Stimulated activated memory B cell treated with anti-CD40 and anti-IgM and Interleukin-4, amounts not matched to agents 10 μg/mL and 1 μg/mL and 100 μg/mL, for 72 hours (primary cell): ENCODE measurements at places on chromosomes 2 and 18.

DNA sequence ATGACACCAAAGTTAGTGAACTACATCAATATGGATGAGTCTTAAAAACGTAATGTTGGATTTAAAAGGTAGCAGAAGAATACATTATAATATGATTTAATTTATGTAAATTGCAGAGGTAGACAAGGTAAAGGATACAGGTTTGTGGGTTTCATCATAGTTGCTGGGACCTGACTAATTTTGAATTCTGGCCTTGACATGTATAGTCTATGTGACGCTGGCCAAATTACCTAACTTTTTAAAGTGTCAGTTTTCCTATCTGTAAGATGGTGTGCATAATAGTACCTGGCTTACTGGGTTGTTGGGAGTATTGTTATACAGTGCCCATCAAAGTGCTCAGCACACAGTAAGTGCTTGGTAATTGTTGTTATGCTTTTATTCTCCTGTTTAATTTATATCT, 34.5 kb downstream of the GALNT1 start:
- no peak for ATAC-seq

- no peak for ATAC-seq
Observed at GRCh38 chr2:215415820-215416577, 19.9 kb downstream of the FN1 start.

- no peak for ATAC-seq
Observed at GRCh38 chr2:174965992-174966744, 39.0 kb downstream of the CHN1 start.

DNA sequence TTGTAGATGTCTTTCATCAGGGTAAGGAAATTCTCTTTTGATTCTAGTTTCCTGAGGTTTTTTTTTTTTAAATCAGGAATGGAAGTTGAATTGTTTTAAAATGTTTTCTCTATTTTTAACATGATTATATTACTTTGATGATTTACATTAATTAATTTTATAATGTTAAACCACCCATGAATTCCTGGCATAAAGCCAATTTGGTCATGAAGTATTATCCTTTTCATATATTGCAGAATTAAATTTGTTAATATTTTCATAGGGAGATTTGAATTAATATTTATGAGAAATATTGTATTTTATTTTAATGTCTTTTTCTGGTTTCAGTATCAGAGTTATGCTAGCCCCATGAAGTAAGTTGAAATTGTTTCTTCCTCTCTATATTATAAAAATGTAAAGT, 144.6 kb downstream of the MAIP1 start:
- no peak for ATAC-seq

GRCh38 chr18:39415471-39415870, 1849.9 kb upstream of the CELF4 start:
- ATAC-seq = no peak

DNA sequence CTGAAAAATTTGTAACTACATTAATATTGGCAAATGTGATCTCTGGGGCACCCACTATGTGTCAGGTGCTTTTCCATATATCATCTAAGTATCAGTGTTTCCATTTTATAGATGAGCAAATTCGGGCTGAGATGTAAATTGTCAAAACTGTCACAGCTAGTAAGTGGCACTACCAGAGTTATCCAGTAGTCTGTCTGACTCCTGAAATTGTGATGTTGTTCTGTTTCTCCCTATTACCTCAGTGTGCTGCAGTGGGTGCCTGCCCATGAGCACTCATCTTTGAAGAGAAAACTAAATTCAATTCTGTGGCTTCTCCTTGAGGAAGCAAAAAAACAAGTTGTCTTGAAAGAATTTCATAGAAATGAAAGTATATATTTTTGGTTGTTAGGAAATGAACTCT, 467.4 kb upstream of the FANCL start:
- ATAC-seq = no peak

- ATAC-seq = no peak
Observed at GRCh38 chr18:2597639-2598038, 26.3 kb downstream of the NDC80 start.

DNA sequence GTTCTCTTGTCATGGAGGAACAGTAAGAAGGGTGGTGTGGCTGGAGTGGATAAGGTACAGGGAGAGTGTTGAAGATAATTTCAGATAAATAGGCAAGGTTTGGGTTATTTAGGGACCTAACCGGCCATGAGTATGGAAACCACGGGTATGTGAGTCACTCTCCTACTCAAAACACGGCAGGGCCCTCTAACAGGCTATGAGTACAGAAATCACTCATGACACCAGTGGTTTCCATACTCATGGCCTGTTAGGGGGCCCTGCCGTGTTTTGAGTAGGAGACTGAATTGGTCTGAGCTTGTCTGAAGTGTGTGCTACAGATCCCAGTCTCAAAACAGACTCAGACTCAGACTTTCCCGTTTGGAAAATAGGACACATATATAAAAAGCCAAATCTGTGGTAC, 428.4 kb upstream of the HNMT start:
- ATAC-seq = no peak

DNA sequence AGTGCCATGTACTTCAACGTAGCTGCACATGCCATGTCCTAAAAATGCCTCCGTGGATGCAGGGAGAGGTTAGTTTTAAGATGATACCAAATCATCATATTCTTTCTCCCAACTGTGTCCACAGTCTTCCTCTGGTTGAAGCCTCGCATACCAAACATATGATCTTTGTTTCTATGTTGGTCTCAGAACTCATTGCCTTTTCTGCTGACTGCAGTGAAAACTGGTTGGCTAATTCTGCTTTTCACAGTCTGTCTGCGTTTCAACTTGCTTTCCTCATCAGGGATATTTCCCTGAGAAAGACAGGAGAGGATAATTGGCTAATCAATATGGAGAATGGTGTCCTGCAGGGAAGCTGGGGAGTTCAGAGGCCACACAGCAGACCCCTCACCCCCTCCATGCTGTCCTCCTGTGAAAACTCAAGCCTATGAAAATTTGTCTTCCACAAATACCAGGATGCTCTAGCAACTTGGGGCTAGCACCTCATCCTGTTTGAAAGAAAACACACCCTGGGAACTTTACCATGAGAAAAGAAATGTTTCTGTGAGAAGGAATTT, 192.2 kb upstream of the PXDN start:
- ATAC-seq = no peak

GRCh38 chr18:24138789-24139616, at the start of gene CABYR:
Gene CABYR, plus strand, starts transcription at chr18:24139062. Its CDS starts 4,053 bp downstream, at chr18:24143115.
- ATAC-seq = peak; percentile 95

DNA sequence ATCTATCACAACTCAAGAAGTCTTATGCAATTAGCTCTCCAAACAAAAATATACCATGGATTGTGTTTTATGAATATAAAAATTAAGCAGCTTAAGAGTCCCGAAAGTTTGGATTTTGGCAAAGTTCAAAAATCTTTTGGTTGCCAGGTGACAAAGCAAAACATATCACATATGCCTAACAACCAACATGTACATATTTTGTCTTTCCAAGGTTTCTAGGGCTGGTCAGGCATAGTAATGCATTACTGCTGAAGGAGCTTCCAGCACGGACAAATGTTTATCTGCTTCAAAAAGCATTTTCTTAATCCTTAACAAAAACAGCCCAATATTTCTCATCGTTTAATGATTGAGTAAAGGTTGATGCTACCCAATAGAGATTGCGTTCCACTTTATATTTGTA, 1327.1 kb upstream of the ZEB2 start:
- no peak for ATAC-seq

DNA sequence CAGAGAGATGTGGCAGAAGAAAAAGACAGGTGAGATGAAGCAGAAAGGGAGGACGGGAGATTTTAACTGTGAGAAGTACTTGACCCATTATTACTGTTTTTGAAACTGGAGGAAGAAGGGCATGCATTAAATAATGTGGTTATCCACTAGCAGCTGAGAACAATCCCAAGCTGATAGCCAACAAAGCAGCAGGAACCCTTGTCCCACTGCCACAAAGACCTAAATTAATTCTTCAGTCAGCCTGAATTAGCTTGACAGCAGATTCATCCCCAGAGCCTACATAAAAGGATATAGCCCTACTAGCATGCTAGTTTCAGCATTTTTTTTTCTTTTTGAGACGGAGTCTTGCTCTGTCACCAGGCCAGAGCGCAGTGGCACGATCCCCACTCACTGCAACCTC, 19.5 kb upstream of the REG3A start:
- ATAC-seq = no peak

DNA sequence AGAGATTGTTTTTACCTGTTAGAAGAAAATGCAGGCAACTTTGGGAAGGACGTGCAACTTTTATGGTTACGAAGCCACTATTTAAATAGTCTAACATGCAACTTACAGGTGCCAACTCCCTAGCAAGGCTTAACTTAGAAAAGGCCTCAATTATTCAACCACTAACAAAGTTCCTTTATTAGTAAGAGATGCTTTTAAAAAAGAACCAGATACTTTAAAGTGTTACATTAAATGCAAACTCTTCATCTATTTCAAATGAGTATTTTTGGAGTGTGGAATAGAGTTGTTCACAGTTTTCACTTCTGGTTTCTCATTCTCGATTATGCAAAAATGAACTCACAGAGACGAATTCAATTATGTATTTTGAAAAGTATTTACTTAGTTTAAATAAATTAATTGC, 51.7 kb downstream of the PELI1 start:
- peak; percentile 78 for ATAC-seq

DNA sequence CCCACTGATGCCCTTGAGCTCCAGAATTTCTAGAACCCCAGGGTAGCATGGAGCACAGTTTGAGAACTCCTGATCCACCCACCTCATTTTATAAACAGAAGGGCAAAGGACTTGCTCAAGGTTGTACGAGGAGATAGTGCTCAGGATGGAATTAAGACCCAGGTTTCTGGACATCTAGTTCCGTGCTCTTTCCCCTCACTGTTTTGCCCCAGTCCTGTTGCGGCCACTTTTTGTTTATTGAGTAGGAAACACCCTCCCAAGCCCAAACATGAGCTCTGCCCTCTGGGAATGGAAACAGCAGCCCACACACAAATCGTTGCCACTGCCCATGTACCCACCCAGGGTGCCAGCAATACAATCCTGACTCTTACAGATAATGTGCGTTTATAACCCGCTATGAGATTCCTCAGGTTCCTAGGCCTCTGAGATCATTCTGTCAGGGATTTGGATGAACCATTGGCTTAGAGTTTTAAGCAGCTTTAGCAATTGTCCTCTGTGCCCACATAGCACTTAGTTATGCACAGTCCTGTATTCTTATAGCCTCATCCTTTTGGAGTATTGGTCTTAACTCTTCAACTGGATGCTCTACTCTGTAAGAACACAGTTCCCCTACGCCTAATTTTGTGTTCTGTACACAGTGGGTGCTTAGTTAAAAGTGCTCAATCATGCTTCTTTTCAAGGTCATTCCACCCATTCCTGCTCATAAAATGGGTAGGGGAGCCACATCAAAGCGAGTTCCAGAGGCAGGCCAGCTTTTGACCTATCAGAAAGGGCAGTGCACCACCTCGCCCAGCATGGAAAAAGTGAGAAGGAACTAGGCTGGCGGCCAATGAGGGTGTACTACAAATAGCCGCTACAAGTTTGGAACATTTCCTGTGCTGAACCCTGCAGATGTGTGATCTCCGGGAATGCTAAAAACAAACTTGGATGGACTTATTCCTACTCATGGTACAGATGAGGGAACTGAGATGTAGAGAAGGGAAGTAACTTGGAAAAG, 60.3 kb upstream of the IGFBP2 start:
- no peak for ATAC-seq

- no peak for ATAC-seq
Observed at GRCh38 chr2:95266781-95267430, 7.3 kb upstream of the PROM2 start.

DNA sequence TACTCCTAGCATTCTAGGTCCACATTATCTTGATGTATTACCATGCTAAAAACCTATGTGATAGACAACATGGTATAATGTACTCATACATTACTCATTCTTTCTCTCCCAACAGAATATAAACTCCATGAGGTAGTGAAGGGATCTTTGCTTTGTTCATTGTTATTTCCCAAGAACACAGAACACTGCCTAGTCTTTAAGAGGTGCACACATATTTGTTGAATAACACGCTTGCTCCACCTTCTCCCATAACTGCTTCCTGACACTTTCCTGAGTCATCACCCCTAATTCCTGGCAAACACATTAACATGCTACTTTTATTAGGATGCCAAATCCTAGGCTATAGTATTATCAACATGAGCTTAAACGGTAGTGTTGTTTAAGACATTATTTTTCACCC, 41.3 kb downstream of the REV1 start:
- no peak for ATAC-seq

DNA sequence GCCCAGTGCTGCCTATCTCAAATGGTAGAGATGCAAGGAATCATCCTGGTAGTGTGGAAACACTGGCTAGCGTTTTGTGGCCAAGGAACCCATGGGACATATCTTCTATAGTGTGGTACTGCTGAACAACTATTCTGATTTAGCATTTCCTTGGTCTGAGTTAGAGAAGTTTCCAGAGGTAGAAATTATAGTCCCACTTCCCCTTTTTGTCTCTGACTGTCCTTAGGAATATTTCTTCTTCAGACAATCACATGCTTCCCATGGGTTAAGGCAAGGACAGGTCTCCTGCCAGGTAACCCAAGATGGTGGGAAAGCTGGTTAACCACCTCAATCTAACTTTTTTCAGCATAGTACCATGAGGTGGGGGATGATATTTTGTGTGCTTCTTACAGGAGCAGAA, 729.5 kb upstream of the LRRTM4 start:
- ATAC-seq = no peak

DNA sequence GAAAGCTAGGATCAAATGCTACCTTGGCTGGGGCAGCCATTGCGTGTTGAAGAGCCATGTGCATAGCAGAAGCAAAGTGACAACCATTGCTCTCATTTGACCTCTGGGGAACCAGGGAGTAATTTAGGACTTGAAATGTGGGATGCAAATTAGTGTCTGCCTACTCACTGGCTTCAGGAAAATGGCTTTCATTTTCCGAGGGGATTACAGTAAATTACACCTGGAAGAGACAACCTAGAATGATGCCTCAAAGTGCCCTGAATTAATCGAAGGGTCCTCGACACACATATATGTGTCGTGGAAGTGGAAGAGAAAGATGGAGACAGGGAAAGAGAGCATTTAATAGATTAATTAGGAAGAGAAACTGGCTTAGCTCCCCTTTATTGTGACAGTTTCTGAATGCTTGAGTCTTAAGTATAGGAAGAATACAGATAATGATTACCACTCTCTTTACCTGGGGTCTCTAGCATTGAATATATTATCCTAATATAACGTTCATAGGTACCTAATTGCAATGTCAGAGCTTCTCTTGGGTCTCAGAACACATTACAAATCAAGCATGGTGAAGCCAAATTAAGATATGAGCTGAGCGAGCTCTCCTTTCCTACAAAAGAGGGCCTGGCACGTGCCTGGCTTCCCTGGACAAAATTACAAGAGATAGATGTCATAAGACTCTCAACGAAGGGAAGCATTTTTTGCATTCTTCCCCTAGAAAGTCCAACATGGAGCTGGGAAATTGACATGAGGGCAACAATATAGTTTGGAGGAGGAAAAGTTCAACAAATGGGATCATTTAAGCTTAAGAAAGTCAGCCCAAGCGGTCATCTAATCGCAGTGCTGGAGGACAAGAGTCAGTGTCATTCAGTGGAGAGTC, 59.5 kb downstream of the MYCN start:
- ATAC-seq = no peak

- ATAC-seq = no peak
Observed at GRCh38 chr2:238968616-238969384, 120.9 kb downstream of the TWIST2 start.

- no peak for ATAC-seq
Observed at GRCh38 chr2:190183539-190183938, 121.0 kb upstream of the MSTN start.
